ENCODE measurements at places on chromosomes 7 and 10.

DNA sequence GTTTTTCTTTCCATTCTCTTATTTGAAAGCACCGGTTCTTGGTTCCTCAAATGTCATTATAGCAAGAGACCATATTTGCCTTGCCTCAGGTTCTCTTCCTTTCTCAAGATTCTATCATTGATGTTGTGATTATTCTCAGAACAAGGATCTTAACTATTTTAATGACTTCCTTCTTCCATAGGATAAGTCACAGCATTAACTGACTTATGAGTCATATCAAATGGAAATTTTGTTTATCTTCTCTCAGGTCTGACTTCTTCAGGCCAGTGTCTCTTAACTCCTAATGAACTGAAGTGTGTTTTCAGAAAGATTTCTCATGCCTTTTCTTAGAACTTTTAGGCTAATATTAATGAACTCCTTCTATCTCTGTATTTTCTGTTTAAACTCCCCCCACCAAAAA, 794.6 kb upstream of the LRRN3 start:
- DNase-seq: peak; percentile 59

- DNase-seq: no peak
Observed at GRCh38 chr7:155280446-155281397, 17.0 kb upstream of the INSIG1 start.

GRCh38 chr7:77907281-77907680, 108.7 kb downstream of the PHTF2 start:
- no peak for DNase-seq

GRCh38 chr10:69088801-69089501, 1.0 kb downstream of the SRGN start:
- peak; percentile 76 for DNase-seq

DNA sequence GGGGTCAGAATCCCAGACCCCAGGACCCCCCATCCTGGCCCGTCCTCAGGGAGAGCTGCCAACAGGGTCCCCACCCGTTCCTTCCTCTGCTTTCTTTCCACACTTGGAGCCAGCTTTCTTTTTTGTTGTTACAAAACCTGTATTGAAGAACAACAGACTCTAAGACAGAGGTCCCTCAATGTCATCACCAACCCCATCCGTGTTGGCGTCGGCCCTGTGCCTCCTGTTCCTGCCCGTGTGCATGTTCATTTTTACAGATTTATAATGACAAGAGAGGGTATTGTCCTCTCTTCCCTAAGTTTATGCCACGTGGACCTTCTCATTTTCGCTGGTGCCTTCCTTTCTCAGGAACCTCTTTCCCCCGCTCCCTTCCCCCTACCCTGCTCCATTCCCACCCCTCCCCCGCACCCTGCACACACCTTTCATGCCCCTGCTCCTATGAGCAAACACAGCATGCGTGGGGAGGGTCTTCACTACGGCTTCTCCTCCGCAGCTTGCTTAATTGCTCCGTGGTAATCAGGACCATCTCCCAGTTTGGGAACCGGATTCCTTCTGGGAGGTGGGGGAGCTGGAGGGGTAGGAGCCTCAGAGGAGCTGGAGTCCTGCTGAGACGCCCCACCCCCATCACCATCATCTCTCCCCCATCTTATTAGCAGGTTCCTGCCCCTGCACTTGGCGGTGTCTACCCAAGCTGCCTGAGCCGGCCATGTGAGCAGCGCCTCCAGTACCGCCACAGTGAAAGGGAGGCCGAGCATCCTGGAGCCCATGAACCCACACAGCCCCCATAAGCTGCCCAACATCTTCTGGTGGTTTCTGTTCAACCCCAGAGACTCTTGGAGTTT, 88.0 kb upstream of the INSIG1 start:
- no peak for DNase-seq

- no peak for DNase-seq
Observed at GRCh38 chr10:116106611-116107010, 166.4 kb downstream of the GFRA1 start.

DNA sequence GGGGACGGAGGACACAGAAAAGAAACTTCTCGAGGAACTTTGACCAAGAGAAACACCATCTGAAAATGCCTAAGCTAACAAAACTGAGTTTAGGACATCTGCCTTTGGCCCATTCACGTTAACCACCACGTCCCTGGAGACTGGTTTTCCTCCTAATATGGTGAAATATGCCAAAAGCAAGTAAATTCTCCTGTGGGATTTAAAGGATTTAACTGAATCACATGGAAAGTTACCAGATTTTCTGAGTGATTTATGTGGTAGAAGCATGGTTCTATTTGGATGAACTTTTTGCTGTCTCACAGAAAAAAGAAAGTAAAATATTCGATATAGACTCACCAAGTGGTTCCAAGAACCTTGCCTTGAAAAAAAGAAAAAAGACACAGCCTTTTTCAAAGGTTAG, 30.4 kb upstream of the BMPER start:
- DNase-seq: peak; percentile 89

GRCh38 chr10:52668024-52668423, 104.6 kb downstream of the MBL2 start:
- DNase-seq: peak; percentile 79

DNA sequence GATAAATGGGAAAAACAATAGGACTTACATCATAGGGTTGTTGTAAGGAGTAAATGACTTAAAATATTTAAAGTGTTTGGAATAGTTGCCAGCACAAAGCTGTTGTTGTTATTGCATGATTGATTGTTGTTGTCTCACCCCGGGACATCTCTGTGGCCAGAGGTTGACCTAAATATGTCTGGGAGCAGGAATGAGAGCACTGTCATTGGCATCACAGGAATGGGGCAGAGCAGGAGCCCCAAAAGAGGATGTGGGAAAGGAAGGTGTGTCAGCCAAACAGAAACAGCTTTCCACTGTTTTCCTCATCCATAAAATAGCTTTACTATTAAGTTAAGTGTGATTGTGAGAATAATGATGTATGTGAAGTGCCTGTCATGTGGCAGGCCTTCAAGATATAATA, 121.6 kb downstream of the TMEM168 start:
- no peak for DNase-seq

GRCh38 chr10:63491588-63492316, 26.0 kb upstream of the JMJD1C start:
- DNase-seq: peak; percentile 77

DNA sequence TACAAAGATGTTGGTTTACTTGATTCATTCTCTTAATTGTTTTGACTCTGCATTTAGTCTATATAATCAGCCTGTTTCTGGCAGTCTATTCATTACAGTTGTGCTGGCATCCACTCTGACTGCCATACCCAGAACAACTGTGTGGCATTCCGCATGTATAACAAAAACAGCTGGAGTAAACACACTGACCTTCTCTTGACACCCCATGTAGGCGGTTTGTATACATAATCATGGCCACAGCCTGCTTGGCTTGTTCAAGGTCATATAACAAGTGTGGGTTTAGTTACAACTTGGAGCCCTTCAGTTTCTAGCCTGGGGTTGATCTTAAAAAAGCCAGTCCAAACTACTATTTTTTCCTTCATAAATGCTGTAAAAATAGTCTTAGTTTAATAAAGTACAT, 70.9 kb downstream of the MBL2 start:
- DNase-seq: no peak

GRCh38 chr10:48501787-48502771, 102.8 kb downstream of the ARHGAP22 start:
- peak; percentile 49 for DNase-seq

DNA sequence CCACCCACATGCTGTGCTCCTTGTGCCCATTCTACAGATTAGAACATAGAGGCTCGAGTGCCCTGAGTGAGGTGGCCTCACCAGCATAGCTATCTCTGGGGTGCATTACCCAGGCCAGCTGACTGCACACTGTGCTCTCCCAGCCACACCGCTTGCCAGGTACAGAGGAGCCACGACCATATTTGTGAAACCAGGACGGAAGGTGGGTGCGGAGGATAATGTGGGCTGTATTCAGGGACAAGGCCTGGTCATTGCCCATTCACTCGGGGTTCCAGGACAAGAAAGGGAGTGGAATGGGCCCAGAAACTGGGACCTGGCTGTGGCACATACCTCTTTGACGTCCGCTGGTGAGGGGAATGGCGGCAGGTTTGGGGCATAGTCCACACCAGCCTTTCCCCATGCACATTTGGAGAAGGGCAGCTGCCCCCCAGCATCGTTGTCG, 236.0 kb downstream of the TNS3 start:
- no peak for DNase-seq

DNA sequence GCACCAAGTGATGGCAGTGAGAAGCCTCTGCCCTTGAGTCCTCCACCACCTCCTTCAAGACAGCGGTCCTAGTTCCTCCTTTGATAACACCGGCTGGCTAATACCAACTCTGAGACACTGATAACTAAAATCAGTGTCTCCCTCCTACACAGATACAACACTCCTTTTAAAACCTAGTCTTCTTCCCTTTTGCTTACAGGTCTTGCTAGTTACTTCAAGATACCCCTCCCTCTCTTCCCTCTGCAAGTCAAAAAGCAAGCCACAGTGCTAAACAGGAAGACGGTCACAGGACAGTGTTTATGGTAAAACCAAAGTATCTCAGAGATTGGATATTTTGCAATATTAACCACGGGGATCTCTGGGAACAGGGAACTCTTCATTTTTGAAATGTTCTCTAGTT, 4.6 kb downstream of the AKR1B1 start:
- peak; percentile 40 for DNase-seq

- DNase-seq: peak; percentile 27
Observed at GRCh38 chr10:89159761-89160160, 47.4 kb downstream of the CH25H start.

- DNase-seq: no peak
Observed at GRCh38 chr7:146741911-146742310, 625.3 kb downstream of the CNTNAP2 start.

GRCh38 chr10:693506-693905, 4.0 kb upstream of the DIP2C start:
- DNase-seq: peak; percentile 56

- DNase-seq: no peak
Observed at GRCh38 chr7:127256041-127256725, 3.4 kb upstream of the GRM8 start.

GRCh38 chr7:134757938-134758337, 21.5 kb upstream of the CALD1 start:
- peak; percentile 58 for DNase-seq

DNA sequence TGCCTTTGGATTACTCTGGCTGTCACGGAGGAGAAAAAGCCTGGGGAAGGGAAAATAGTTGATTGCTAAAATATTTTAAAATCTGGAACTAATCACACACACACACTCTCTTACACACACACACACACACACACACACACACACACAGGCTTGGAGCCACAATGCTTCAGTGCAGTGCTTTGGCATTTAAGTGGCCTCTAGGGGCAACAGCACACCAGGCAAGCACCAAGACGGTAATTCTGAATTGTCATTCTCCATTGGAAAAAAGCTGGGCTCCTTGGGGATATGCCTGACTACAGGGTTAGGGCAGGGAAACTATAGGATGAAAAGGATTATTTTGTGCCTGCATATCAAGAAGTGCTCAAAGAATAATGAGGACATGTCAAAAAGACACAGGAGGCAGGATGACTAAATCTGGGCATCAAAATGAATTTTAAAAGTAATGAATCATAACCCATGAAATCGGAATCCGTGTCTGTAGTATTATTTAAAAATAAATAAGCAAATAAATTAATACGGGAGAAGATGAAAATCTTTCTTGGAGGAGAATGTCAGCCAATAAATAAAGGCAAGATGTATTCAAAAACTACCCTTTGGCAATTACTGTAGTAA, 30.4 kb upstream of the DDC start:
- peak; percentile 48 for DNase-seq

DNA sequence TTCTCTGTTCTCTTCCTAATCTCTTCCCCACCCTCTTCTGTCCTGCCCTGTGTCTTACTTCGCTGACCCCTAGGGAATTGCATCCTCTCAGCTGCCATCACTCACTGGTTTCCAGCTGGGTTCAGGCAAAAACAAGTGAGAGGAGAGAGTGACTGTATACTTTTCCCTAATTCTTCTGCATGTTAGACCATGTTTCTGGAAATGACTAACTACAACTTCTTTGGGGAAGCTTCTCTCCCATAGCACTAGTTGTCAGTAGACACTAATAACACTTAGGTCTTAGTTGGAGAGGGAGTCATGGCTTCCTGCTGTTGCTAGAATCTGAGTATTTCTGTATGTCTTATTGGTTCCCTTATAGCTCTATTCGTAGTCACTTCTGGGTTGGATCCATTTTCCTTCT, 299.0 kb upstream of the FZD1 start:
- no peak for DNase-seq
